ENCODE measurements at places on chromosomes 2 and 18.

GRCh38 chr2:172207911-172208310 lies 105.2 kb upstream of the DLX2 start:
- peak; percentile 10 for DNase-seq

- DNase-seq = no peak
Measured at GRCh38 chr2:203400805-203401585, 72.8 kb downstream of the ABI2 start.

DNA sequence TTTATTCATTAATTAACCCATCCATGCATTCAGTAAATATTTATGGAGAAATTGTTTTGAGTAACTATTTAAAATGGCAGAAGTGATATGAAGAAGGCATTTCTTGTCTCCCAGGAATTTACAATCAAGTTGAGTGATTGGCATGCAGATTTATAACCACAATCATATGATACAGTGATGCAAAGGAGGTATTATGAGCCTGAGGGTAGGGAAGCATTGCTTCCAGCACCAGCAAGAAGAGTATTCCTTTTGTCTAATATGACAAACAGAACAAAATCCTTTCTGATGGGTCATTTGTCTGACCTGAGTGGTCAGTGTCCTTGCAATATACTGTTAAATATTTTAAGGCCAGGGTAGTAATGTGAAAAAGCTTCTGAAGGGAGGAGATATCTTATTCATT lies 244.2 kb upstream of the RGPD4 start:
- no peak for DNase-seq

DNA sequence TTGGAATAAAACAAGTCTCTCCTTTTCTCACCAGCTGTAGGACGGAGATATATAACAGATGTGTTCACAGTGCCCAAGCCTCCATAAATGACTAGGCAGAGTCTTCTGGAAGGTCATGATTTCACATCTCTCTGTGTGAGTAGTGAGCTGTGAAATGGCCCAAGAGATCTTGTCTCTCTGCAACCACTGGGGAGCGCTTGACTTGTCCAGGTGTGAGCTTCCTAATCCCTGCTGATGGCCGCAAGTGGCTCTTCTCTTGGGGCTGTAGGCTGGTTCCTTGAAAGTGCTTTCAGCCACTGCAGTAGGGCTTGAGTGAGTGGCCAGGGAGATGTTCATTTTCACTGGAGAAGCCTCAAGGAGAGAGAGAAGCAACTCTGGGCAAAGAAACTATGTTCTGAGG lies 38.1 kb upstream of the OTOS start:
- DNase-seq = no peak

GRCh38 chr2:1594373-1595171 lies 149.7 kb downstream of the PXDN start:
- peak; percentile 15 for DNase-seq

DNA sequence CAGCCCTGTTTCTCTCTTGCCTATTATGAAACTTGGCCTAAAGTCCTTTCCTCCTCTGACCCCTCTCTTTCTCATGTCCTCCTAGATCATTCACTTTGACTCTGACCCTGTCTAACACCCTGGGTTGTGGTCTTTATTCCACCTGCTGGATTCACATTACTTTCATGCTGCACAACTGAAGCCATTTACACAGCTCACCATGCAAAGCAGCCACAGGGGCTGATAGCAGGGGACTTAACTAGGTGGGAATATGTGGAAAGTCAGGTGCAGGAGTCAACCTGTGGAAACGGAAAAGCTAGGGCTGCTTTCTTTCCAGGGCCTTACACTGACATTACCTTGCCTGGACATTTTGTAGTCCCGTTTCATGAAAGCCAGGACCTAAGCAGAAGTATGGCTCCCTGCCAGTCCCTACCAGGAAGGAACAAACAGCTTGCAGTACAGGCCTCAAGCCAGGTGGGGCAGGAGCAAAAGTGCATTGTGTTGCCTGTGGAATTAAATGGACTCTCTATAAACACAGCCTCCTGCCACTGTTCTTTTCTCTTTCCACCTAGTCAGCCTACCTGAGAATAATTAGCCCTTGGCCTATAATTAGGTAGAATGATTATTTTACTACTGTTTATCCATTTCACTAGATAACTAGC lies 11.8 kb downstream of the MAPRE3 start:
- peak; percentile 96 for DNase-seq

DNA sequence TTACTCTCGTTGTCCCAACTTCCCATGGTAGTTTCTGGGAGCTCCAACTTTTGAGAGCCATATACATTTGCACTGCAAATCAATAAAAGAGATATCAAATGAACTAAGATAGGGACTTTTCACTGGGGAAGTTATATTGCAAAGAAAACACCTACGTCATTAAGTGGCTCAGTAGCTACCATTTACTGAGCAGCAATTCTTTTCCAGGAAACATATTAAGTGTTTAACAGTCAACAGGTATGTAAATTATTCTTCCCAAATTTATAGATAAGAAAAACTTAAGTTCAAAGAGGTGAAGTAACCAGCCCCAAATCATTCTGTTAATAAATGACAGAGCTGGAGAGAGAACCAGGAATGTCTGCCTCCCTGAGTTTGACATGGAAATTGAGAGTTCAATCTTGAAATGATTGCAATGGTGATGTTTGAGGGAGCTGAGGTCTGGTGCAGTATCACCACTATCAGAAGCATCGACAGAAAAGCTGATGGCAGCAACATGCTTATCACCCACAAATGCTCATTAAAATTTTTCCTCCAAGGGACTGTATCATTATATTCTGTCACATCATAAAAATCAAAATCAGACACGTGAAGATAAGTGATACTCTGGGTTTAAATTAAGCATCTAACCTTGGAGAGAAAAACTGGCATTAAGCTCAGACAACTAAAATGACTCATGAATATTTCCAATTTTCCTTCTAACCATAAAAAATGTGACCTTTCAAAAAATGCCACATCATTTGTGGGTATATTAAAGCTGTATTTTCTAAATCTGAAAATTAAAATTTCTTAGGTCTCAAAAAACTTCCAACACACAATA lies 43.4 kb downstream of the GAREM1 start:
- no peak for DNase-seq
